NCI-H187 (cell line): ENCODE measurements at places on chromosomes 4 and X.

DNA sequence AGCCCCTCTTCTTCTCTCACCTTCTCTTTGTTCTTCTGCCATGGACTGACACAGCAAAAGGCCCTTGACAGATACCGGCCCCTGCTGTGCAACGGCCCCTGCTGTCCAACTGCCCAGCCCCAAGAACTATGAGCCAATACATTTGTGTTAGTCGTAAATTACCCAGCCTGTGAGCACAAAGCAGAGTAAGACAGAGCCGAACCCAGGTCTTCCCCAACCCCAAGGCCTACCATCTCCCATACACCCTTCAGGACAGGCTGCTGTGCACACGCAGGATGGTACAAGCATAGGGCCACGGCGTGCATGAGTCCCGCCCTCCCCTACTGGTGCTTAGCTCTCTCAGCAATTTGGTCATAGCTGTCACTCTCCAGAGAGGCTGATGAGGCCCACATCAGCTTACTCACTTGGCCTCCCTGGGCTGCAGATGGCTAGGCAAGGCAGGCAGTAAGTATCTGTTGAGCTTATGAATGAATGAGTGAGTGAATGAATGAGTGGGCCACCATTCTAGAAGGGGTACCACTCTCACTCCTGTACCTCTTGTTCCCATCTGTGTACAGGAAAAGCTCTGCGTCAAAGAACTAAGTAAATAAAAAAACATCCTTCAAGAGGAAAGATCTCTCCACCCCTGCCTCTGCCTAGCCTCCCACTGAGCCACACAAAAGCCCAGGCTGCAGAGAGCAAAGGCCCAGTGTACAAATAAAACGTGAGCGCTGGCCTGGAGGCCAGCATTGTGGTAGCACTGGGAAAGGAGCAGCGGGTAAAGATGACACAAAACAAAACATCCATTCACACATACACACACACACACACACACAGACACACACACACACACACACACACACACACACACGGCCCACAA, 13.9 kb downstream of the WDR1 start:
- no peak for DNase-seq

DNA sequence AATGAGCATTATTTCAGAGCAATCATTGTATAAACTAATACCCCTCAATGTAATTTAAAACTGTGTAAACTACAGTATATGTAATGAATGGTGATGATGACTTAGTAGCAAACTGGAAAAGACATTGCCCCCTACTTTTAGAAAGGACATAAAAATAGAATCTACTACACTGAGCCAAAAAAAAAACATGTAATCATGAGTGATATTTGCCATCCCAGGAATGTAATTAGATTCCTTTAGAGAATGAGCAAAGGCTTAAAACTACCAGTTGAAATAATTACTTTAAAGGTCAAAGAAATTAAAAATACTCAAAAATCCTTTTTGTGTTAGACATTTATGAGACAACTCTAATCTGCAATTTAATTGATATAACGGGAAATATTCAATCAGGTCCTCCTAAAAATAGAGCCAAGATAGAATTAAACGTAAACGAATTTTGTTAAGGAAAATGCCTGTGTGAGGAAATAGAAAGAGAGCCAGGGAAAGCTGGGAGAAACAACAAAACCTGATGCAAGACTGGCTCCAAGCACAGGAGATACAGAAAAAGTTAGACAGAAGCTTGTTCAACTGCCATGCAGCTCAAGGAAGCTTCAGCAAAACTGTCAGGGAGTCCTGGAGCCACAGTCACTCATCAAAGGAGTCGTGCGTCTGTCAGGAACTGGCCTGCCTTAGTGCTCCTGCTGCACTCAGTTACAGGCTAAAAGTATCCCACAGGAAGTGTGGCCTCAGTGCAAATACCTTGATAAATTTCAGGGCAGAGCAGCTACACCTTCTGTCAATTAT, 655.7 kb upstream of the INTU start:
- no peak for DNase-seq

- no peak for DNase-seq
Observed at GRCh38 chr4:70496231-70496630, 22.1 kb upstream of the AMTN start.

- DNase-seq: no peak
Observed at GRCh38 chrX:1099146-1099770, 113.2 kb downstream of the CRLF2 start.

- no peak for DNase-seq
Observed at GRCh38 chr4:165085946-165086345, 26.7 kb downstream of the TMEM192 start.

DNA sequence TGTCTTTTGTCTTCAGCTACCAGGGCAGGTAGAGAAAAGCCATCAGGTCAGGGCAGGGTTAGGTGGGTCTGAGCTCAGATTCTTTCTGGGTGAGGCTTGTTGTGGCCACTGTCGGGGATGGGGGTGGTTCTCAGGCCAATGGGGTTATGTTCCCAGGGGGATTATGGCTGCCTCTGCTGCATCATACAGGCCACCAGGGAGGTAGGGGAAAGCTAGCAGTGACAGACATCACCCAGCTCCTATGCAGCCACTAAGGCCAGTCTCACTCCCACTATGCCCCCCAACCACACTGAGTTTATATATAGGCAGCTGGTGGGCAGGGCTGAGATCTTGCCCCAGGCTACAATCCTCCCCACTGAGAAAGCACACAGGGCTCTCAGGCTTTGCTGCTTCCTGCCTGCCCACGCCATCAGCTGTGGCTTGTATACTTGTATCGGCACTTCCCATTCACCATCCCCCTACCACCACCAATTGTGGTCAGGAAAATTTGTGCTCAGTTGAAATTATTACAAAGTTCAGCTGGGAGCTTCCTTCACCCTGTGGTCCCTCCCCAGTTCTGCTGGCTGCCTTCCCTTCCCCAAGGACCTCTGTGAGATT, 72.6 kb upstream of the PTPN13 start:
- DNase-seq: no peak

GRCh38 chr4:184315675-184316359, 98.1 kb upstream of the ENPP6 start:
- DNase-seq: no peak

- DNase-seq: no peak
Observed at GRCh38 chrX:19906293-19906692, 18.9 kb upstream of the SH3KBP1 start.

GRCh38 chrX:13179100-13179499, 134.7 kb upstream of the FAM9C start:
- no peak for DNase-seq

DNA sequence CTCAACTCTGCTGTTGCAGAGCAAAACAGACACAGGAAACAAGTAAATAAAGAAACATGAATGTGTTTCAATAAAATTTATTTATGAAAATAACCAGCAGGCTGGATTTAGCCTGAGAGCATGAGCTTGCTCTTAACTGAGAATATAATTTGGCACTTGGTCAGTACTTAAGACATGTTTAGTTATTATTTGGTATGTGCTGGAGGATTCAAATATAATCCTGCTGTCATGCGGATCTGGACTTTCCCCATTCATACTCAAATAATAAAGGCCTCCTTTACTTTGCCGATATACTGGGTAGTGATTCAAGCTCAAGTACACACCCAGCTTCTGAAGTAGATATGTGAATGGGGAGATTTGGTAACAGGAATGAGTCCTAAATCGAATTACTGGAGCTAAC, 465.5 kb upstream of the HS3ST1 start:
- no peak for DNase-seq

DNA sequence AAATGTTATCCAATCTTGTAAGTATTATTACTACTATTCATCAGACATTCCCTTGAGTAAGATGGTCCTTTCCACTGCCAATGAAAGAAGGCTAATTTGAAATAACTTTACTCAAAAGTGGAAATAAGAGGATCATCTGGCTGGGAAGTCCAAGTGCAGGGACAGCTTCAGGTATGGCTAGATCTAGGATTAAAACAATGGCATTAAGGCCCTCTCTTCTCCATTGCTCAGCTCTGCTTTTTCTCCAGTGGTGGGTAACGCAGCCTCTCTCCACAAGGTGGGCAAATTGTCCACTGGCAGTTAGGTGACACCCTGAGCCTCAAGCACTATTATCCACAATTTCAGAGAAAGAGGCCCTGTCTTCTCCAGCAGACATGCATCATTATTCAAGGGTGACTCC, 66.7 kb upstream of the PGM2 start:
- no peak for DNase-seq

DNA sequence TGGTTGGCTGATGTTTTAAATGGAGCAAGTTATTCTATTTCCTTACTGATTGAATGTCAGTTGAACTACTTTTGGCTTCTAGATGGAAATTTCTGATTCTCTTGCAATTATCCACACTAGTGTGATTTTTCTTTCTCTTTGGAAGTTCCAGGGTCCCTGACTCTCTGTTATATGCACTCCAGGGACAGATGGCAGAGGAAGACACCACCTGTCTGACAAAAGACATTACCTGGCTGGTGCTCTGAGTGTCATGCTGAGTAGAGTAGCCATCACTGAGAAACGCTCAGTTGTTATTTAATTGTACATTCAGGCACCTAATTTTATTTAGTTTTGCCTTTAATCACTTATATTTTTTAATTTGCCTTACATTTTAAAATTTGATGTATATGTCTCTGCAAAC, 105.4 kb upstream of the TLL1 start:
- no peak for DNase-seq

GRCh38 chr4:161702287-161702686, 461.5 kb downstream of the FSTL5 start:
- DNase-seq: no peak

DNA sequence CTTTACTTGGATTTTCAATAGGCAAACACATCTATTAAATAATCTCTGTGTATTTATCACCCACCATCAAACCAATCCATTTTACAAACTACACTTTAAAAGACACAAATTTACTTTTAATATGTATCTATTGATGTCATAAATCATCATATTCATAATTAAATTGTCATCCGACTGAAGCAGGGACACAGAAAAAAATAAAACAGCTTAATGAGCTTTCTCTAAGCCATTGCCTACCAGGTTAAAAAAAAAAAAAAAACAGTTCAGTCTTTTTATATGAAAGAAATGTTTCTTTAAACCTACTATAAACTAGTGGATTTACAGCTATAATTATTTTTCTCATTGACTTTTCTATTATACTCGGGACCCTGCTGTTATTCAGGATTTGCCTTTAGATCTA, 57.3 kb downstream of the PABPC4L start:
- no peak for DNase-seq

DNA sequence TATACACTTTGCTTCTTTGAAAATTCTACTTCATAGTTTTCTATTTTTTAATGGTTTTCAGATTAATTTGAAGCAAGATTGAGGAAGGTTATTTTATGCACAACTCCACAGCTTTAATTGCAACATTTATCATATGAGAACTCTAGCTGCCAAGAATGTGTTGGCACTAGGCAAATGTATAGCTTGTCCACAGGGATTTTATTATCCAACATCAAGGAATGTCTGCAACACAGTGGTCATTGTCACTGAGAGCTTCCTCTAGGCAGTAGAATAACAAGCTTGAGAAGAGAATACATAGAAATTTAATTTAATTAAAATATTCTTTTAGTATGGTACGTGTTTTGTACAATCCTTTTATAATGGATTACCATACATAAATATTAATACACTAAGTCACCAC, 1600.8 kb downstream of the ARAP2 start:
- no peak for DNase-seq

DNA sequence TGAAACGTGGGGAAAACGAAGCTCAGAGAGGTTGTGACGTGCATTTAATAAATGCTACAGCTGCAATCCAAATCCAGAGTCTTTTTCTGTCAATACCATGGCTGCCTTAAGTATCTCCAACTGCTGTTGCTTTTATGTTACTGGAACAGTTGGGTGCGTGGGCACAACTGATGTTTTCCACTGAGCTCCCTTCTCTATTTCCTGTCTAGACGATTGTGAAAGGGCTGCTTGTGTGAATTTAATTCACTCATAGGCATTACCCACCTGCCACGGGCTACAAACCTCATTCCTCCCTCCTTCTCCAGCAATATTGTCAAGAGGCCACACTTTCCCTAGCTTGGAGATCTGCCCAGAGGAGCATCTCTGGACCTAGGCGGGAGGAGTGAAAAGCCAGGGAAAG, 526.0 kb downstream of the MID1IP1 start:
- no peak for DNase-seq

- no peak for DNase-seq
Observed at GRCh38 chrX:150473371-150473770, 95.0 kb upstream of the MTM1 start.

DNA sequence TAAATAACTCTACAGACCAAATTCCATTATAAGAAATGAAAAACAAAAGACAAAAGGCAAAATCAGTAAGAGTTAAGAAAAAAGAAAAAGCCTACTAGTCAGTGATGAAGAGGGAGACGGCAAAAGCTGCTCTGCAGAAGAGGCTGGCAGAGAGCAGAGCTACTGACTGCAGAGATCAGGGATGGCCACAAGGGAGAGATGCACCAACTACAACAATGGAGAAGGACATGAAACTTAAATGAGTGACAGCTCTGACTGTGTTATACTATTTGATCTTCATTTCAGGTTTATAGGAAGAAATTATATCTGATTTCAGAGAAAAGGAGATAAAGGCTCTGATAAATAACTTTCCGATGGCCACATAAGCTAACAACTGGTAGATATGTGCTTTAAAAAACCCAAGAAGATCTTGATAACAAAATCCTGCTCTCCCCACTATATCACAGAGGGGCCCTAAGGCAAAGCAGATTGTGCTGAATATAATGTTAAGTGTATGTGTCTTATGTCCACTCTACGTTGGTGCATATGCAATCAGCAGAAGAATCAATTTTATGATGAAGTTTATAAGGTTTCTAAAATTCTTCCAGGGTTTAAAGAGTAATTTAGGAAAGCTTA, 58.4 kb upstream of the COX18 start:
- no peak for DNase-seq

GRCh38 chr4:19227701-19228100, 1024.0 kb upstream of the SLIT2 start:
- no peak for DNase-seq

- no peak for DNase-seq
Observed at GRCh38 chrX:132413459-132413858, 75.4 kb downstream of the MBNL3 start.

DNA sequence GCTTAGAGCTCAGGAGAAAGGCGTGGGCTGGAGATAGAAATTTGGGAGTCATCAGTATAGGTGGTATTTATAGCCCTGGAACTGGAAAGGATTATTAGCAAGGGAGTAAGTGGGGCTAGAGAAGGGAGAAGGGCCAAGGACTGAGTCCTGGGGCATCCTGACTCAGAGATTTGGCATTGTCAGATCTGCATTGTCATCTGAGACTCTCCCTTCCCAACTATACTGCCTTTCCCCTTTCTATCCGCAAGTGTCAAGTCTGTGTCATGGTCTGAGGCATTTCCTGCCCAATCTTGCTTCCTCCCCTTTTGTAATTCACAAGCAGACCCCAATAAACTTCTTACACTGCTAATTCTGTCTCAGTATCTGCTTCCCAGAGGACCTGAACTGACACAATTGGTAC, 24.4 kb upstream of the SLC25A43 start:
- DNase-seq: no peak

DNA sequence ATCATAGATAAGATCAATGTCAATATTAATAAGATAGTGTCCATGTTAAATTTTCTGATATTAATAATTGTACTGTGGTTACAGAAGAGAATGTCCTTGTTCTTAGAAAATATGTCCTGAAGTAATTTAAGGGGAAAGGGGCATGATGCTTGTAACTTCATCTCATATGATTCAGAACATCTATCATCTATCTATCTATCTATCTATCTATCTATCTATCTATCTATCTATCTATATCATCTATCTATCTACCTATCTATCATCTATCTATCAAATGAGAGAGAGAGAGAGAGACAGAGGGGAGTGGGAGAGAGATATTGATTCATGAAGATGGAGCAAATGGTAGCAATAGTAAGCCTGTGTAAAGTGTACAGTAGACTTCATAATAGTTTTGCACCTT, 124.8 kb upstream of the FAT1 start:
- no peak for DNase-seq

GRCh38 chr4:10832806-10833628, 148.4 kb upstream of the CLNK start:
- no peak for DNase-seq
